ENCODE measurements at places on chromosomes 6 and 20.

DNA sequence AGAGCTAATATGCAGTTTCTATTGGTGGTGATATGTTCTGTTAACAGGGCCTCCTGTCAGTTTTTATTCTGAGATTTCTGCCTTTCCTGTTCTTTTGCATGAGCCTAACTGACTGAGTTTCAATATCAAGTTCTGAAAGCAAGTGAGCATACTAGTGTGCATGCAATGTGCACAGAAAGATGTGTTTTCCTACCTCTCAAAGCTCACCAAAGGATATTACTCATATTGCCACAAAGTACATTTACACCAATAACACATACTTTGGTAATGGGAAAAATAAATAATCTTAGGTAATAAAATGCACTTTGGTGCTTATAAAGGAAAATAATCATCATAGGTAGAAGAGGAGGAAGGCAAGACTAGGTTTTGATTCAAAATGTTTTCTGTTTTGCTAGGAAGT is 195.0 kb downstream of the KHDC1L start:
- no peak for DNase-seq

- DNase-seq: no peak
Measured at GRCh38 chr6:116971959-116972358, 94.9 kb downstream of the RFX6 start.

DNA sequence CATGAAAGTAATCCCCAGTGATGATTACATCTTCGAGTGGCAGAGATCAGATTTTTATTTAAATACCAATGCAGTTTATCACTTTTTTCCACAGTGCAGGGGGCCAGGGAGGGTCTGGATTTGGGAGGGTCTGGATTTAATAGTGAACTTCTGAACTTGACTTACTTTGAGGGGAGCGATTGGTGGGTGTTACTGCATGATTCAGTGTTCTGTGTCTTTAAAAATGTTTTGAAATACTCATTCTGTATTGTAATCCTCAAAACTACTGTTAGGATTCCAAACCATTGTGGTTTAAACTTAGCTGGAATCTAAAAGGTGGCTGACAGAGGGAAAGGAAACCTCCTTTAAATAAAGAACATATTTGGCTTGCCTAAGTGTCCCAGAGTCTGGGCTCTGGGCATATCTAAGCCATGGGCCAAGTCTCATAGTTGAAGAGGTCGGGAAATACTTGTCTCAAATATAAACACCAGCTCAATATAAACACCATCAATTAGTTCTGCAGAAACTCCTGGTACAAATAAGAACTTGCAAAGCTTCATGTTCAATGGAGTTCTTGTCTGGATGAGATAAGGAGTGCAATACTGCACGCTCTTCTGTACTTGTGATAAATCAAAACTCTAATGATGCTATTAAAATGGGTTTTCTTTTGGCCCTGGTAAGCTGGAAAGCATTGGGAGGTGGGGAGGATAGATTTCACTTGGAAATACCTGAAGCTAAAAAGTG is 14.4 kb downstream of the JARID2 start:
- no peak for DNase-seq

- DNase-seq: no peak
Measured at GRCh38 chr6:126701676-126702560, 362.0 kb downstream of the CENPW start.

GRCh38 chr20:41275301-41275731 is 42.2 kb downstream of the ZHX3 start:
- DNase-seq: no peak

GRCh38 chr6:15429141-15430110 is 183.6 kb downstream of the JARID2 start:
- DNase-seq: no peak

DNA sequence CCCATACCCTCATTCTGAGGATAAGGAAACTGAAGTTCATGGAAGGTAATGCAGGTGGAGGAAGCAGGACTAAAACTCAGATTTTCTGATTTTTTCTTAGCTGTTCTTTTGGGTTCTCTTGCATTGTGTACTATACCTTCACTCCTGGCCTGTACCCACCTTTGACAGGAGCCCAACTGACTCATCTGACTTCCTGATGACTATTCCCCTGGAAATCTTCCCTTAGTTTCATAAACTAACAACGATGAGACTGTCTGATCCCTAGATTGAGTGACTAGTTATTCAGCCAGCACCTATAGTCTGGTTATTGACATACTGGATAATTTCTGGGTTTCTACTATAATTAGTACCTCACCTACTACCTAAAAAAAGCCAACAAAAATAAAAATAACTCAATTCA is 10.1 kb downstream of the CRYBG1 start:
- DNase-seq: no peak
